Activated CD4-positive, alpha-beta T cell treated with anti-CD3 and anti-CD28 coated beads for 24 hours (primary cell): ENCODE measurements at places on chromosomes 7 and 10.

DNA sequence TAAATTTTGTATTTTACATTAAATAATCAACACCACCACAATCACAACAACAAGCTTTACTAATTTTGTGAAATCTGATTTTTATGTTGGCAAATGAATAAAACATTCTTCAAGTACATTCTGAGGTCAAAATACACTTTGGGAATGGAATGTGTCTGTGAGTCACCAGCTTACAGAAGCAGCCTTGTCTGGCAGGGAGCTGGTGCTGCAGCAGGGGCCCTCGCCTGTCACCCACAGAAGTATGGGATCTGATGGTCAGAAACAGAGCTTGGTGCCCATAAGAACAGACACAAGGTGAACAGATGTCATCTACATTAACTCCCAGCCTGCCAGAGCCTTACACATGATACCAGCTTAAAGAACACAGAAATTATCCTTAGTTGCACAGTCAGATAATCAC, 496.9 kb downstream of the CCSER2 start:
- no peak for DNase-seq

DNA sequence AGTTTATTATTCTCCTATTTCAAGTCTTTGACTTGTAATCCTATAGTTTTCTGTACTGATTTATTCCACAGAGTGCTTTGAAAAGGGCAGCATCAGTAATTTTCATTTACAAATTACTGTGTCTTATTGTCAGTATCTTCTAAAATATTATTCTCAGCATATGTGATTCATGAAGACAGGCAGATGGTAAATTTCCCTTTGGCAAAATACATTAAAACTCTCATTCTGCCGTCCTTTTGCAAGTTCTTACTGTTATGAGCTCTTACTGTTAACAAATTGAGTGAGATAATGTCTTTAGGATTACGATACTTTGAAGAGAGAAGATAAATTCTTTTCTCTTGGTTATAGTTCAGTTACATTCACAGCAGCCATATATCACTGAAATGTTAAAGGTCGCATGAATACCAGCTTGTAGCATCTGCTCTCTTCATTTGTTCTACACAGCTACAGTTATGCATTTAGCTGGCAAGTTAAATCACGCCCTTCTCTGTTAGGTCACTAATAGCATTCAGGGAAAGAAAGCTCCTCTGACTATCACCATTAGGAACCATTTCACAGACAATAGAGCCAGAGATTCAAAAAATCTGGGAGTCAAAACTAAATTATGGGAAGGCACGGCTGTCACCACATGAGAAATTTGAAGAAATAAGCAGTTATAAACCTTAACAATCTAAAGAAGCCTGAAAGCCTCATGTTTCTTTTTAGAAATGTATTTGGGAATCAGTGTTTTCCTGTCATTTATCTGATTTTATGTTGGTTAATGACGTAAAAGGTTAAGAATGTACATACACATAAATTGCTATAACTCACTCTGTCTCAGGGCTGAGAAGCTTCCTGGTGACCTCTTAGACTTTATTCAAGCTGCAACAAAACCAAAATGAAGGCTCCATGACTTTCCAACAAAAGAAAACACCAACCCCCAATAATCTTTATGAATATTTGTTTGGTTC, 109.6 kb upstream of the SP4 start:
- DNase-seq, result no peak

- DNase-seq, result no peak
These were observed 127.0 kb downstream of the RELN start for GRCh38 chr7:103862302-103863035.

- no peak for DNase-seq
These were observed 35.9 kb downstream of the PPP2R2D start for GRCh38 chr10:131936736-131937135.

- no peak for DNase-seq
These were observed 31.6 kb downstream of the PSAP start for GRCh38 chr10:71819441-71819861.

- no peak for DNase-seq
These were observed 86.8 kb downstream of the FANK1 start for GRCh38 chr10:125983161-125983560.

GRCh38 chr7:44287488-44288380, 37.7 kb downstream of the CAMK2B start:
- no peak for DNase-seq
